ENCODE measurements at places on chromosomes 3 and 15.

- no peak for DNase-seq
Measured at GRCh38 chr3:101677436-101678286, 729 bp upstream of the ZBTB11 start.

DNA sequence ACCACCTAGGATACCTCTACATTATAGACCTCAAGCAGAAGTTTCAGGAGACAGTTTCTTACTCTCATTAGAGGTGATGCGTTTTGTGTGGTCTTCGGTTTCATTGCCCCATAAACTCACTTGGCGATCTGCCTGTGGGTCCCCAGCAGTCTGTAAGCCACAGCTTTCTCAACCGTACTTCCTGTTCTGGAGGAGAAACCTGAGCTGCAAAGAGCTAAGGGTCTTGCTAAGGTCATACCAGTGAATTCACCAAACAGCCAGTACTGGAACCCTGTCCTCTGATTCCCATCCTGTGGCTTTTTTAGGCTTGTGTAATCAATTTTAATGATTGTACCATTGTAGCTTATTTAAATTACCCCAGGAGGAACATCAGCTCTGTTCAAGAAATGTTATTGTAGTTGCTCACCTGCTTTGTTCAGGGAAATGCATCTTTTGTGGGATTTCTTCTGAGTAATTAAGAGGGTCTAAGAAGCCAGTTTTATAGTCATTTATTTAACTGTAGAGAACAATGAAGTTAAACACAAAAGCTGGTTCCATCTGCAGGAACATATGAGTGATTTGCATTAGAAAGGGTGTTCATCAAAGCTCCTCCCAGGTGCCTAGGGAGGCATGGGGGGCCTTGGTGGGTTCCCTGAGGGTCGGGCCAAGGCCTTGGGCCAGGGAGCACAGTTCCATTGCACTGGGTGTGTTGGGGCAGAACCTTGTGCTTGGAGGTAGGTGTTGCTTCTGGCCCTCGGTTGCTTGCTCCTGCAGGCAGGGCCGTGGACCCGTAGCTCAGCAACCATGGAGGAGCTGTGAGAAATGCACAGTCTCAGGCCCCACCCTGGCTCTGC, 69.6 kb downstream of the APBA2 start:
- no peak for DNase-seq

DNA sequence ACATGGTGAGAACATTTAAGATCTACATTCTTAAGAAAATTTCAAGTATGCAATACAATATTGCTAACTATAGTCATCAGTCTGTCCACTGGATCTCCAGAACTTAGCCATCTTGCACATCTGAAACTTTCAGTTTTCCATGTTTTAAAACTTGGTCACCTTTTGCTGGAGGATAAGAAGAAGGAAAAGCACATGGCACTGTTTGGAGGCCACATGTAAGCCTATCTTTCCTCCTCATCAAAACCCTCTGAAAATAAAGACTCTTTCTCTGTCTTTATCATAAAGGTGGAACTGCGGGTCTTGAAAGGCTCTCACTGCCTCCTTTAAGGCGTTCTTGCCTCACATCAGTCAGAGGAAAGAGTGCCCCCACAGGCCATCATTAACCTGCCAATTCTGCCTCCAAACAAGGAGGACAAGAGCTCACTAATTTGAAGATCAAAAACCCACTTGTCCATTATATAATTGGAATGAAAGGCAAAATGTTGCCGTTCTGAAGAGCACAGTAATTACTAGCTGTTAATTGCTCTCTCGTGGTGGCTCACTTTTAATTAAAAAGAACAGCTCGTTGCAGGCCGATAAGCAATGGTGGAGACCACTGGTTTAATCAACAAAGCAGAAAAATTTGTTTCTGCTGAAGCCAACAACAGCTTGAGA, 157.8 kb downstream of the MECOM start:
- no peak for DNase-seq

DNA sequence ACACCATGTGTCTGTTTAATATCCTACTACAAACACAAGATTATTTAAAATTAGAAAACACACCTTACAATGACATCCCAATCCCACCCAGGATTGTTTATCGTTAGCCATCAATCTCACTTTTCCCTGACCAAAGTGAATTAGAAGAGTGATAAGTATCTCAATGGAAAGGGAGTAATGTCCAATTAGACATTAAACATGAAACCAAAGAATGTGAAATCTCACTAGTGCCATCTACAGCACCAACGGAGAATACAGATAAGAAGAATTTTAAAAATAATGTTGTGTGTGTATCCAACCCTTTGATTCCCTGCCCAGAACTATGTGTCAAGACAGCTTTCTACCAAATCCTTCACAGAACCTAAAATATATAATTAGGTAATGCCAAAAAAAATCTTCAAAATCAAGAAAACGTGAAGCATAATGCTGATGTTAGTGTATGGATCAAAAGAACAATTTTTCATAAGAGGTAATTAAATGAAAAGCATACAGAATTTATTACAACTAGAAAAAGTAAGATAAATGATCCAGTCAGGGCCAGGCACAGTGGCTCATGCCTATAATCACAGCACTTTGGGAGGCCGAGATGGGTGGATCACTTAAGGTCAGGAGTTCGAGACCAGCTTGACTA, 64.2 kb downstream of the SCAPER start:
- no peak for DNase-seq

GRCh38 chr3:167864552-167864874, 129.0 kb downstream of the SERPINI1 start:
- DNase-seq, result no peak

GRCh38 chr3:72418856-72419255, 429.4 kb downstream of the SHQ1 start:
- DNase-seq, result no peak

GRCh38 chr15:60509470-60509869, 30.5 kb upstream of the ICE2 start:
- DNase-seq, result no peak

Measured in NCI-H1417 treated with DMSO at 0.1 percent for 48 hours (cell line).